ENCODE measurements at places on chromosomes 3 and 15. TPM values are rescaled to one million over a fixed set of nuclear protein-coding genes. Genes with fewer than 3 reads are reported as not detected.

Gene CTXN2
- not detected for polyA plus RNA-seq

Gene FETUB
- polyA plus RNA-seq: not detected

Gene LRTM1
- not detected for polyA plus RNA-seq

Gene RGMA
- polyA plus RNA-seq: 1.1 TPM

- no peaks in the 10 kb centered on the region for H3K36me3 ChIP-seq
- H3K4me3 ChIP-seq: no peak overlapping the region
Observed at GRCh38 chr15:70794596-70795310, 31.4 kb upstream of the UACA start.

- H3K4me1 ChIP-seq: no peaks in the 10 kb centered on the region
- no peaks in the 10 kb centered on the region for H3K27me3 ChIP-seq
- H3K36me3 ChIP-seq: peaks cover 3% of the 10 kb centered on the region
- no peak for DNase-seq
- peak overlapping the region; percentile 64 for H3K27ac ChIP-seq
Observed at GRCh38 chr15:67917037-67917436, 77.2 kb upstream of the RNU6-1 start.

GRCh38 chr15:93861956-93862741, 369.2 kb upstream of the MCTP2 start:
- no peaks in the 10 kb centered on the region for H3K27me3 ChIP-seq
- H3K27ac ChIP-seq: peak overlapping the region; percentile 80
- no peaks in the 10 kb centered on the region for H3K36me3 ChIP-seq

DNA sequence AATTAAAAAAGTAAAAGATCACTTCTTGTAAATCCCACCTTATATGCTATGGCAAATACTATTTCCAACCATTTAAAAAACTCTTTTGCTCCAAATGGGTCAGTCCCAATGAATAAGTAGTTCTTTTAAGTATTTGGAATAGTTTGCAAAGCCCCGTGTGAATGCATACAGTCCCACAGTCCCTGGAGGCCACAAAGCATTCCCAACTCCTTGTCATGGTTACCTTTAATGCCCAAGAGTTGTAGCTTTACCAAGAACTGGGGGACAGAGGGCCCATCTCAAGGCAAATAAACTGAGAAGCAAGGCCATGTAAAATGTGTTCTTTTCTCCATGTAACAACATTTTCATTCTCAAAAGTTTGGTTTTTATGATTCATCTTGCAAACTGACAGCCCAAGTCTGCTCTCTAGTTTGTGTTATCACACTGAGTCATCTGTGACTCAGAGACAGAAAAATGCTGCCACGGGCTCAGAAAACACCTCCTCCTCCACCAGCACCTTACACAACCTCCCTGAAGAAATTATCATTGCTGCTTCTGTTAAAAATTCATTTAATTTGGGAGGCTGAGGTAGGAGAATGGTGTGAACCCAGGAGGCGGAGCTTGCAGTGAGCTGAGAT, 336.2 kb downstream of the ERC2 start:
- no peaks in the 10 kb centered on the region for H3K36me3 ChIP-seq
- no peaks in the 10 kb centered on the region for H3K4me1 ChIP-seq
- no peaks in the 10 kb centered on the region for H3K27me3 ChIP-seq
- H3K27ac ChIP-seq: no peak overlapping the region
- DNase-seq: no peak
- no peak overlapping the region for H3K4me3 ChIP-seq

DNA sequence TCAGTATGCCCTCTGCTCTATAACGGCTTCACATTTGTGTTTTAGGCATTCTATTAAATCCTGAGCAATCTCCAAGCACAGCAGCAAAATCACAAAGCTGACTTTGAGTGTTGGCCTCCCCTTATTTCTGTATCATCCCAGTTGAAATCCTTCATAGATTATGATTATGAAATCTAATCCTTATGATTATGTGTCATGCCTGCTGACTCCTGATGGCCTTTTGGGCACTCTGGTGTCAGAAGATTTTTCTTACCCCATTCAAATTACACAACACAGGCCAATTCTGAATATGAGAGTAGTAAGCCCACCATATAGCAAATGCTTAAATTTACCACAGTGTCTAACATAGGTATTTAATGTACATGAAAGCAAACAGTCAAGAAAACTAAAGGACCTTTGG, 34.3 kb downstream of the CDV3 start:
- H3K27ac ChIP-seq: no peak overlapping the region
- H3K27me3 ChIP-seq: no peaks in the 10 kb centered on the region
- H3K4me1 ChIP-seq: no peaks in the 10 kb centered on the region
- peaks cover 5% of the 10 kb centered on the region for H3K36me3 ChIP-seq
- H3K4me3 ChIP-seq: no peak overlapping the region
- no peak for DNase-seq

All from small intestine (tissue), 16 donors.